ENCODE measurements at places on chromosomes 5 and 9.

GRCh38 chr9:35748242-35748857, 678 bp downstream of the GBA2 start:
- DNase-seq, result peak; percentile 24

DNA sequence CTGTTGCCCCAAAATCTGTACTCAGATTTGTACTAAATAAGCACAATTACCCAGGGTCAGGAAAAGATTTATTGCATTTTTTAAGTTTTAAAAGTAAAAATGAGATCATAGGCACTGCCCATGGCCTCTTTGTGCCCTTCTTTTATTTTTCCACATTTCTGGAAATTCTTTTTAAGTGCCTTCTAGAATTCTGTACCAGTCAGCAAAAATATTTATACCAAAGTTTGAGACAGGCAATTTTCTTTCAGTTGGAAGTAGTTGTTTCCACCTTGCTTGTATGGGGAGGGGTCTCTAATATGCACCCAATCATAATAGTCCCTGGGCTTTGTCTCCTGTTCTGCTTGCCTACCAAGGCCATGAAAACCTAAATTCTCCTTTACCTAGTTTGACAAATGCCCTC, 5.6 kb upstream of the RNF20 start:
- no peak for DNase-seq

GRCh38 chr5:62621280-62621679, 42.7 kb downstream of the LRRC70 start:
- DNase-seq, result no peak

DNA sequence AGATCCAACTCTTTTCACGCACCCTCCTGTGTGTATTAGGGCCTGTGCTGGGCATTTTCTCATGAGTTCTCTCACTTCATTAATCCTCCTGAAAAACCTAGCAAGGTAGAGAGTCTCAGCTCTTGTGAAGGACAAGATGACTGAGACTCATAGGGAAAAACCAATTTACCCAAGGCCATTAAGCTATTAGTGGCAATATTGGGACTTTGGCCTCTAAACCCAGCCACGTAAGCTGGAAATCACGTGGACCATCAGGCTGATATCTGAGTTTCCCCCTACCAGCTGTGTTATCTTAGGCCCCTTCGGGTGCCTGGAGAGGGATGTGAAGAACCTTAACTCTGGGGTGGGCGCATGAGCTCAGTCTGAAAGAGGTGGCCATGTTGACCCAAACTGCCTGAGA, 80.7 kb downstream of the ANKH start:
- no peak for DNase-seq

GRCh38 chr9:105053209-105053652, 125.3 kb upstream of the ABCA1 start:
- DNase-seq, result peak; percentile 61

DNA sequence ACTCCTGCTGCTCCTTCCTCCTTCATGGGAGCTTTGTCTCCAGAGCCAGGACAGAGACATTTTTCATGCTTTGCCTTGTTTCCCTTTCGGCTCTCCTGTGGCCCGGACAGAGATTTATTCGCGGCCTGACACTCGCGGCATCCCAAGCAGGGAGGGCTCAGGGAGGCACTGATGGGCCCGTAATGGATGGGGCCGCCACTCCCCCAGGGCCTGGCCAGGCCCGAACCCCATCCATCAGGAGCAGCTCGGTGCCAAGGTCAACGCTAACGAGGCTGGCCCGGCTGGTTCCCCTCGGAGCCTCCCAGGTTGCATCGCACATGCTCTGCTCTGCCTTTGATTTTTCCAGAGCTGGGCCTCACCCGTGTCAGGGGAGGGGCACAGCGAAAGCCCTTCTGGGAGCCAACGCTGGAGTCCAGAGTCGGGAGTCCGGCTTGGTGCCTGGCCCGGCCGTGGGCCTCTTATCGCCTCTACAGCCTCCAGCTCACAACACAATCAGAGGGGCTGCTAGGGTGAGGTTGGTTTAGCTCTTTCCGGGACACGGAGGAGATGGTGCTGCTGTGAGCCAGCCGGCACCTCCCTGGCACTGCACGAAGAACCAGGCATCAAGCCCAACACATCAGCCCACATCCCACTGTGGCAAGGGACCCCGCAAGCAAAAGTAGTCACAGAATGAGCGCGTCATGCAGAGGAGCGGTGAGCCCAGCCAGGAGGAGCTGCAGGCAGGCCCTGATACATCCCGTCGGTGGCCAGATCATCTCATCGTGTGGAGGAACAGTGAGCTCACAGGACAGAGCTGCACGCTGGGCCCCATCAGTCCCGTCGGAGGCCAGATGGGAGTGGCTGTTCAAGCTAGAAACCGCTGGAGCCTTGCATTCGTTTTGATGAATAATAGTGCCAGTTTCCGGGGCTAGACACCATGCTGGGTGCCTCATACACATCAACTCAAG, 72.2 kb upstream of the BARHL1 start:
- no peak for DNase-seq

DNA sequence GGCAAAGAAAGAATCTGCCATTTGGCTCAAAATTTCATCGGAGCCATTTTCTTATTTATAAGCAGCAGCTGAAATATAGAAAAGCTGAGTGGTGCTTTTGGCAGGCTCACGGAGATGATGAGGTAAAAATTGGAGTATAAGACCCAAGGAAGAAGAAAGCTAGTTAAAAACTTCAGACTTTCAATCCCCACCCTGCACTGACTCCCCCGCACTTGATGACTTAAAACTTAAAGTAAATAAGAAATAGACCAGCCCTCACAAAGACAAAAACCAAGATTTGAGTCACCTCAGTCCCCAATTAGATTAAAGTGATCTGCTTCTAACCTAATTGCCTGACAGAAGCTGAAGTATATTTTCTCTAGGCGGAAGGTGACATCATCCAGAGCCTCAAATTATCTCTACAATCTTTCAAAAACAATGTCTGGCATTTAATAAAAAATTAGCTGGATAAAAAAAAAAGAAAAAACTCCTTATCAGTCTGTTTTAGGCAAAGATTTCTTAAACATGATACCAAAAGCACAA, 124.0 kb upstream of the PJA2 start:
- no peak for DNase-seq

DNA sequence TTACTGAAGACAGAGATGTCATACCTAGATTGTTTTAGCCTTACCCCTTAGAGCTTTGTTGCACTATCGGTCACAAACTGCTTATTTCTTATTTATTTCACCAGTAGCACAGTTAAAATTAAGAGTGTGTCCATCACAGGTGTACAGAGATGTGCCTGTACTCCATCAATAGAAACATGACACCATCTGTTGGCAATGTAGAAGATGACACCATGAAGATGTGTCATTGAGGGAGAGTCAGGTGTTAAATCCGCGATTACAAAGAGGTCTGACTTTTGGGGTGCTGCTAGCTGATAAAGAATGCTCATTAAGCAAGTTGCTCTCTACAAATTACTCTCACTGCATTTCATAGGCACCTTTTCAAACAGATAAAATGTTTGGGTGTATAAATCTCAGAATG, 164.4 kb downstream of the SMARCA2 start:
- DNase-seq, result no peak

- no peak for DNase-seq
These were observed 22.0 kb downstream of the FNIP1 start for GRCh38 chr5:131774652-131775367.

DNA sequence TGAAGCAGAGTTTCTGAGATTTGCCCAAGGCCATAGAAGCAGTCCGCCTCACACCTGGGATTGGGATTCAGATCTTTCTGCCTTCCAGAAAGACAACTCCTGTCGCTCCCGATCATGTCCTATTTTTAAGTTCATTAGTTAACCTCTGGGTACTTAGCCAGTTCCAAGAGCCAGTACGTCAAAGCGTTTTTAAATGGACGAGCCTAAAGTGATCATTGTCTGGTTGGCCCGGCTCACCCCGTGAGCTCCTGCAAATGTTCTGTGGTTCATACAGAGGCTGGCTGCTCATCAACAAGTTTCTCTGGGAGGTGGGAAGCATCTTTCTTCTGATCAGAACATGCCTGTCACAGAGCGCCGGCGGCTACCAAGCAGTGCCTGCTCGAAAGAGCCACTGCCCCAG, 554.5 kb upstream of the WWC1 start:
- DNase-seq, result no peak

DNA sequence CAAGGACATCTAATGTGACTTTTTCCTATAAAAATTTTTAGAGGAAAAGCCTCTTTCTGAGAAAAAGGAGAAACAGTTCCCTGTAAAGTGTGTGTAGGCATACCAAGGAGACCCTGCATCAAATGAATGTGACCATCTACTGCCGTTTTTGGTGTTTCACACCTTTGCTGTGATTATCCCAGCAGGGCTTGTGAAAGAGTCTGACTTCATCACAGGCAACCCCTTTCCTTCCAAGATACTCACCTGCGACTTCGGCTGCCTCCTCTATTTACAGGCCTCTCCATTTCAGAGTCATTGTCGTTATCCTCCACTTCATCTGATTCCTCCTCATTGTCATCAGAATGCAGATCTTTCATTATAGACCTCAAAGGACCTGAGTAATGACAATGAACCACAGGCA, 259.1 kb downstream of the MLLT3 start:
- DNase-seq, result no peak

DNA sequence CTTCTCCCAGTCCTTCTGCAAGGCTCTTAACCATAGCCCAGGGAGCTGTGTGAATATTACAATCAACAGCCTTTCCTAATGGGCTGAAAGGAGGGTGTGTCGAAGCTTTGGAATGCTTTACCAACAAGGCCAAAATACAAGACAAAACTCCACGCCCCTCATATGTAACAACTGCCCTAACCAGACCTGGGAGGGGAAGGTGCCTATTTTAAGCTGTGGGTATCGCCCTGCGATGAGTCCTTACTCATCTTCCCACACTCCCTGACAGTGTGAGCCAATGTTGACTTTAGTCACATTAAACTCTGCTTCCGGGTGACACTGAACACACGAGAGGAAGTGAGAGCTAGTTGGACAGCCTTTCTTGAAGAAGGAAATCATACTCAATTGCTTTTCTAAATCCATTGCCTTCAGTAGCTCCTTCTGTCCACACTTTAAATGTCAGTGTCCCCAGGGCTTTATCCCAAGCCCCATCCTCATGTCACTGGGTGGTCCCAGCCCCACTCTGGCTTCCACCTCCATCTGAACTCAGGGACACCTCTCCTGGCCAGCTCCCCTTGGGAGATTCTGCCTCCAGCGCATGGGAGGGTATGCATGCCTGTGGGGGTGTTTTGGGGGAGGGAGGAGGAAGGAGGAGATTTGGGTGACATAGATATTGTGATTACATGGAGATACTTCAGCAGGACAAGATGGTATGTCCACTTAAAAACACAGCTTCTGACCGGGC, 6.5 kb upstream of the TBC1D9B start:
- DNase-seq, result peak; percentile 20

DNA sequence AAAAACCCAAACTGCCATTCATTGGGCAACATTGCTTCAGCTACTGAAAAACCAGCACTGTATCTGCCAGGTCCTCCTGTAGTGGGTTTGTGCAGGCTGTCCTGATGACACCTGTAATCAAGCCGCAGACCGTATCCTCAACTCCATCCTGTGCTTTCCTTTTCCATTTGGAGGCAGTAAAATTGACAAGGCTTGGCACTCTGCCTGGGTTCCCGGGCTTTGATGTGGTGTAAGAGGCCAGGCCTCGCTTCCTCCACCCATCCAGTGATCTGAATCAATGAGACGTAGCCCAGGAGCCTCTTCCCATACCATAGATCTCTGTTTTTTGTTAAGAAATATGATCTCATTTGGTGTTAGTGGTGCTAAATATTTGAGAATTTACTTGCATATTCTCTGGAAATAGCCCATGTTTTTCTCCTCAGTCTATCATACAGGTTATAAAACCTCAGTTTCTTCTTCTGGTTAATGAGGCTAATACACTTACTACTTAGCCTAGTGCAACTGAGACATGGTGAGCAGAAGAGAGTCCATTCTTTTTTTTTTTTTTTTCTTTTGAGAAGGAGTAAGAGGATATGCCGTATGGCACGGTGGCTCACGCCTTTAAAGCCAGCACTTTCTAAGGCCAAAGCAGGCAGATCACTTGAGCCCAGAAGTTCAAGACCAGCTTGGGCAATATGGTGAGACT, 34.8 kb downstream of the LSM11 start:
- DNase-seq, result peak; percentile 42

DNA sequence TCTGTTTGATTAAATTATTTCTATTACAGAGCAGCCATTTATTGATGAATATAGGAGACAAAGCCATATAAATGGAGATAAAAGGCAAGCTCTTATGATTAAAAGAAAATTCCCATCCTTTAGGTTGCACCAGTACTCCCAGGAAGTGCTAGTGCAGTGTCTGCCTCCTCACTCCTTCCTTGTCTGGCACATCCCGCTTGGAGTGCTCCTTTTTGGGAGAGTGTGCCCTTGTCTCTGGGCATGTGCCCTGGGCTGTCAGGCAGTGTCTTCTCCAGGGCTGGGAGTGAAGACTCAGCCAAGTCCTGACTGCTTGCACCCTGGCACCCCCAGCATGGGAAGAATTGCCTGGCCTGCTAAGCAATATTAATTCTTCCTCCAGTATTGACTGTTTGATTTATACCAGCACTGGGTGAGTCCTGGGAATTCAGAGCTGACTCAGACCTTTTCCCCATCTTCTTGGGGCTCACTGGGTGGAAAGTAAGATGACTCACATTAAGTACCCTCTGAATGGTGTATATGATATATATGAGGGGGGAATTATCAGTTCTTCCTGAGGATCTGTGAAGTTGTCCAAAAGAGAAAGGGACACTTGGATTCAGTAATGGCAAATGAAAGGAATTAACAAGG, 62.1 kb downstream of the ZSWIM6 start:
- DNase-seq, result no peak

GRCh38 chr5:75622564-75622963, 11.3 kb downstream of the ANKDD1B start:
- DNase-seq, result no peak

GRCh38 chr9:80555782-80556325, 984.1 kb downstream of the TLE4 start:
- no peak for DNase-seq

GRCh38 chr5:68288707-68289134, 73.2 kb downstream of the PIK3R1 start:
- no peak for DNase-seq

- DNase-seq, result peak; percentile 62
These were observed 41.4 kb upstream of the IL7R start for GRCh38 chr5:35815089-35815936.

- DNase-seq, result no peak
These were observed 141.4 kb downstream of the EBF1 start for GRCh38 chr5:158958021-158958994.

DNA sequence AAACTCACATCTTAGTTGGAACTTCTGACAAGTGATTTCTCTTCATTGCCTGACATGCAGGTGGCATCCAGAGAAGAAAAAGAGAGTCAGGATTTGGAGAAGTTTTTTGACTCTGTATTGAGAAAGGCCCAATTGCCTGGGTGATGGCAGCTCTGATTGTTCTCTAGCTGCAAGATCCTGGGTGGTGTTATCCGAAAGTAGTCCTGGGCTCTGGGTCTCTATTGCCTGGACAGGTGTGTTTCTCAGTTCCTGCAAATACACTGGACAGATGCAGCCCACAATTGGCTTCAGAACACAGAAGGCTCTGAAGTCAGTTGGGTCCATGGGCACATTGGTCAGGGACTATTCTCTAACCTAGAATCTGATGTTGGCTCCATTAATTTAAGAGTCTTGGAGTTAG, 67.4 kb downstream of the RGS3 start:
- DNase-seq, result no peak

GRCh38 chr5:126912616-126913200, 117.7 kb downstream of the MARCHF3 start:
- peak; percentile 63 for DNase-seq

All from OCI-M1 (cell line).